MCF 10A (cell line): ENCODE measurements at places on chromosomes 13 and 19. TPM values are rescaled to one million over a fixed set of nuclear protein-coding genes. Genes with fewer than 3 reads are reported as not detected.

DNA sequence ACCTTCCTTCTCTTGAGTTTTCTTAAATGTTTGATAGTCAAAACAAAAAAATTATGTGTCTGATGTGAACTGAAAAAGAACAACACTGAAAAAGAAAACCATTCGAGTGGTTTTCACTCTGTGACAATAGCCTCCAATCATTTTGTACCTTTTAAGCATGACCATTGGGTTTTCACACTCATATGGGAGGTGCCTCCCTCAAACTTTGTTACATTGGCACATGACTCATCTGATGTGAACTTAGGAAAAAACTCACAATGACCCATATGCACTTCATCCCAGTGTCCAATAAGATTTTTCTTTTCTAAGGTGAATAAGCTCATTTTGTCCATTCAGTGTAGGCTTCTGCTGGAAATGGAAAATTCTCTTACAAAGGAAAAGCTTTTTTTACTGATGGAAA, 66.6 kb upstream of the XPO4 start:
- peak; percentile 51 for DNase-seq

The VSIG10L gene
- 0.58 and 0.74 TPM in 2 replicates for total RNA-seq

DNA sequence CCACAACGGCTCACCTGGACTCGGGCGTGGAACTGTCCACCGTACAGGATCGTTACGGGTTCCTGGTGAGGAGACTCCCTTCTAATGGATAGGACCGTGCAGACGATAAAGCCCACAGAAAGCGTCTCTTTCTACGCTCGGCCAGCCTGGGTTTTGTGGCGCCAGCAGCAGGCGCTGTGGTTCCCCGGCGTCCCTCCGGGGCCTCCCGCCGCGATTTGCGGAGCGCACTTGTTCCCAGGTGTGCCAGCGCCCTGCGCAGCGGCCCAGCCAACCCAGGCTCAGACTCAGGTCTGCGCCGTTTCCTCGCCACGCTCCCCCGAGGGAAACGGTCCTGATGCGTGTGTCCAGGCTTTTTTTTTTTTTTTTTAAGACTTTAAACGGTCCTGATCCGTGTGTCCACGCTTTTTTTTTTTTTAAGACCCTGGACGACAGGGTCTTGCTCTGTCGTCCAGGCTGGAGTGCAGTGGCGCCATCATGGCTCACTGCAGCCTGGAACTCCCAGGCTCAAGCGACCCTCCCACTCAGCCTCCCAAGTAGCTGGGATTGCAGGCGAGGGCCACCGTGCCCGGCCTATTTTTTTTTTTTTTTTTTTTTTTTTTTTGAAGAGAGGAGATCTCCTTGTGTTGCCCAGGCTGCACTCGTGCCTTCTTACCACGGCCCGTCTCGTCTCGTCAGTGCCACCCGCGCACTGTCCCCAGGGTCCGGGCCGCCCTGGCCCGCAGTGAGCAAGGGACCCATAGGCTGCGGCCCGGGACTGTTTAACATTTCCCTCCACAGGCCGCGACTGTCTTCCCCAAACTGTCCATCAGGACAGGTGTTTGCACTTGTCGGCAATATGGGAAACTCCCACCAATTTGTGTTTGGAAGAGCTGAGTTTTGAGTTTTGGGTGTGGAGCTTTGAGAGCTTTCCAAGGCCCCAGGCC, 23.8 kb downstream of the GJA3 start:
- DNase-seq: no peak

The ZNF17 gene
- 7.8 and 8.3 TPM in 2 replicates for total RNA-seq

The PLIN4 gene
- total RNA-seq: 1.4 and 1.8 TPM in 2 replicates

DNA sequence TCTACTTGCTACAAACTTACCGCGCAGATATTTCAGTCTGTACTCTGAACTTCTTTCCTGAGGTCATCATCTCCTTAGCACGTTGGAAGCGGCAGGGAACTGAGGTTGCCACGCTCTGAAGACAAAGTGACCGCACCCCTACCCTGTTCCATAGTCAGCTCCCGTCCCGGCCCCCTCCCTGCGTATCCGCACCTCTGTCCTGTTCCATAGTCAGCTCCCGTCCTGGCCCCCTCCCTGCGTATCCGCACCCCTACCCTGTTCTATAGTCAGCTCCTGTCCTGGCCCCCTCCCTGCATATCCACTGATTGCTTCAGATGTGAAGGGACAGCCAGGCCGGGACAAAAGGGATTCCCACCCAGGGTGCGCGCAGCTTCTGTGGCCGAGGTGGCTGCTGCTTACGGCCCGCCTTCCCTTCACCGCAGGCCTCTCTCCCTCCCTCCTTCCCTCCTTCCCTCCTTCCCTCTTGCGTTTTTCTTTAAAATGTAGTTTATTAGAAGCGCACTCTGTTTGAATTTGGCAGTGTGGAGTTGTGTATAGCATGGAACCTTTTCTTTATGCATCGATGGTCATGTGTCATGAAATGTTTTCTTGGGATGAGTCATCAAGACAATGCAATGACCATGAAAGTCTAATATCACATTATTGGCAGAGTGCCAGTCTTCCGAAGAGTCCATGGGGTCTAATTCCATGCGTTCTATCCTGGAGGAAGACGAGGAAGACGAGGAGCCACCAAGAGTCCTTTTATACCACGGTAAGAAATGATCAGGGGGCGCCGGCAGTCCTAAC, 21.9 kb upstream of the NDUFS7 start:
- DNase-seq: peak; percentile 57

- DNase-seq: peak; percentile 22
These were observed 24.9 kb upstream of the DPP9 start for GRCh38 chr19:4748589-4748988.

- DNase-seq: no peak
These were observed 22.8 kb upstream of the BCL3 start for GRCh38 chr19:44725684-44726083.

The FGF9 gene
- 0.35 TPM in 1 of 2 replicates, not detected in the other for total RNA-seq

GRCh38 chr13:44197791-44198770, 175.5 kb upstream of the SERP2 start:
- DNase-seq: no peak

- peak; percentile 44 for DNase-seq
These were observed 32.2 kb upstream of the USP12 start for GRCh38 chr13:27203854-27204253.

DNA sequence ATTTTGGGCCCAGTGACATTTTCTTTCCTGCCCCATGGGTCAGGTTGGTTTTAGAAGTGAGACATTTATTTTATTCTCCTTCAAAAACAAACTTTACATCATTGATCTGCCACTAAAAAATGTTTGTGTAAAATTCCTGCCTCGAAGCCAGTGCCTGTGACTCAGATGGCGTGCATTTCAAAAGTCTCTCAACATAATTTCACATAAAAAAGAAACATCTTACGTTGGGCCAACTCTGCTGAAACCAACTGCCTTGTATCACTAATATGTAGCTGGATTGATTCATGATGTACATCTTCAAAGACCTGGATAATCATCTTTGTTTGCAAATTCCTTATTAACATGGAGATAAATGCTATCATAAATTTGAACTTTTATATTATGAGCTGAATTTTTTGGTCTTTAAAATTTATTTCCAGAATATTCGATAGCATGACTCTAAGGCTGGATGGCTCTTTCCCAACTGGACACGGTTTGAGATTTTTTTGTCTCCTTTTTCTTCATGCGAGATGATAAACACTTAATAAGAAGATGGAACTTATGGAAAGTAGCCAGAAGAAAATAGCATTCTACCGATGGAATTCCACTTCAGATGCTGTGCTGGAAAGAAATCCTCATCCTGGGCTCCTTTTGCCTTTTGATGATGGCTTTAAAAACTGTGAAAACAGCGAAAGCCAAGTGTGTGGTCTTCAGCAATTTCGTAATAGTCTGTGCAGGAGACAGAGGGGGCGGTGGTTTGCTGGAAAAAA, 420.5 kb downstream of the FGF9 start:
- no peak for DNase-seq

- DNase-seq: no peak
These were observed 1055.6 kb downstream of the PCDH17 start for GRCh38 chr13:58687148-58687547.

DNA sequence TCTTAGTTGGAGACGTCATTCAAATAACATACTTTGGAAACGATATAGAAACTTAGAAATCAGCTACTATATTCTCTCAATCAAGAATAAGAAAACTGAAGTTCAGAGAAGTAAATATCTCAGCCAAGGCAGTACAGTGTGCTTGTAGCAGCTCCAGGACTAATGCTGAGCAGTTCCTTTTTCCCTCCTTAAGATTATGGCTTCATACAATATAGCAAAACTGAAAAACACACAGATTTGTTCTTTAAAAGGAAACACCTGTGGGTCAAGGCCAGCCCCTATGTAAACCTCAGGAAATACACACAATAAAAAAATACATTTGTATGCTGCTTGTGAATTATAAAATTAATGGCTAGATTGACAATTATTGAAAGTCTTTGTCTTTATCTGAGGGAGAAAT, 212.7 kb upstream of the EDNRB start:
- DNase-seq: no peak

DNA sequence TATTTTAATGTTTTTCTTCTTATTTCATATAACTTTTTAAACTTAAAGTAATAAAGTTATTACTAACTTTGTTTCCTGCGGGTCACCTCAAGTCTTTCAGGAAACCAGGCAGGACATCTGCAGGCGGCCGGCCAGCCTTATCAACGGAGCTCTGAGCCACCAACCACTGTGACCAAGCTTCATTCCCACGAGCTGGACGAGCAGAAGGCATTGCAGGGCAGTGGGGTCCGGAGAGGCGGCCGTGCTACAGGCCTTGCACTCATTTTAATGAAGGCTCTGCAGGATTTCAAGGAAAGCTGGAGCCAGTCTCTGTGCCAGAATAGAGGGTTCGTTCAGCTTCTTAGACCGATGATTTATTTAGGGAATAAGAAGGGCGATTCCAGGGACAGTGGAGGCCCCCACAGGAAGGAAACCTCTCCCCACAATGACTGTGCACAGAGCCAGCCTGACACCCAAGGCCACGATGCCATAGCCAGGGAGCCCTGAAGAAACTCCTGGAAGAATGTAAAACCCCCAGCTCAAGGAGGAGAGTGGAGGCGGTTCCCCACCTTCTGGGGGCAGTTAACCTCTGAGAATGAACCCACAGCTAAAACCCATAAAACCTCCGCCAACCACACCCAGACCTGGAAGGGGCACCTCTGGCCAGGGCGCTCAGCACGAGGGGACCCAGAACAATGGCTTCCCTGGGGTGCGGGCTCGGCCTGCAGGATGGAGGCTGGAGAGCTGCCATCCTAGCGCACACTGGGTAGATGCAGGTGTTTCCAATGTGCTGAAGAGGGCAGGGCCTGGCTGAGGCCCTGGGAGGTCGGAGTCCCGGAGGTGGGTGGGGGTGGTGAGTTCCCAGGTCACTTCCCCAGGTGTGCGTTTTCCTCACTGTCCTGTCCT, 75.0 kb downstream of the RASA3 start:
- DNase-seq: no peak

DNA sequence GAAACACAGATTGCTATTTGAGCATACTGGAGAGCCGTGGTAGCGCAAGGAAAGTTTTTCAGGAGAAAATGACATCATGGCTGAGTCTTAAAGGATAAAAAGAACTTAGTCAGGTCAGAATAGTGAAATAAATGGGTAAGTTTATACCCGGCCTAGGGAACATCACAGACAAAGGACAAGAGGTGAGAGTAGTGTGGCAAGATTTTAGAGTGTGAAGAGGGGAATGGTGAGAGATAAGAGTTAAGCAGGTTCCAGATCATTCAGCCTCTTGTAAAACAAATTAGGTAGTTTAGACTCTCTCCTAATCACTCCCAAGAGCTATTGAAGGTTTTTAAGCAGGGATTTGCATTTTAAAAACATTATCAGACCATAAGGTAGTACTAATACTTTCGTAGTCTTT, 116.0 kb upstream of the MAB21L1 start:
- no peak for DNase-seq

- DNase-seq: no peak
These were observed 1331.5 kb upstream of the PCDH20 start for GRCh38 chr13:62747152-62747551.
